ENCODE measurements at places on chromosomes 16 and 17.

- DNase-seq = no peak
Observed at GRCh38 chr17:35432176-35433074, at the start of gene SLFN12. Gene SLFN12, minus strand, starts transcription at chr17:35432500. Its CDS starts 9,472 bp downstream, at chr17:35423028.

GRCh38 chr16:49277386-49277742, 4.3 kb downstream of the CBLN1 start:
- no peak for DNase-seq

DNA sequence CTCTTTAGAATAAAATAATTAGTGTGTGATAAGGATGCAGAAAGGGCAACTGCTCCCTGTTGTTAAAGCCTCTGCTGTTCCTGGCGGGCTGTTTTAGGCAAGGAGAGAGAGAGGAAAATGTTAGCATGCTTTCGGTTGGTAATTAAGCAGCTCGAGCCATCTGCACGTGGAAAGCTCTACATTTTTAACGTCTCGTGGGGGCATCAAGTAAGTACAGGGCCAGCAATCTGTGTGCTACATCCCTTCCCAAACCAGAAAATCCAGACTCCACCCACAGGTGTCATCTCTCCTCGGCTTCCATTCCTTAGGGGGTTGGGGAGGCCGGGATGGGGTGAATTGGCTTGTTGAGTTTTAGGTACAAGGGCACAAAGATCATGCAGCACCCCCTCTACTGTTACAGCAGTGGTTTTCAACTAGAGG, 62.4 kb upstream of the MARCHF10 start:
- DNase-seq = no peak

GRCh38 chr17:57522042-57523005, 222.8 kb downstream of the CCDC182 start:
- no peak for DNase-seq

GRCh38 chr17:69898601-69899000, 176.4 kb upstream of the KCNJ16 start:
- no peak for DNase-seq

DNA sequence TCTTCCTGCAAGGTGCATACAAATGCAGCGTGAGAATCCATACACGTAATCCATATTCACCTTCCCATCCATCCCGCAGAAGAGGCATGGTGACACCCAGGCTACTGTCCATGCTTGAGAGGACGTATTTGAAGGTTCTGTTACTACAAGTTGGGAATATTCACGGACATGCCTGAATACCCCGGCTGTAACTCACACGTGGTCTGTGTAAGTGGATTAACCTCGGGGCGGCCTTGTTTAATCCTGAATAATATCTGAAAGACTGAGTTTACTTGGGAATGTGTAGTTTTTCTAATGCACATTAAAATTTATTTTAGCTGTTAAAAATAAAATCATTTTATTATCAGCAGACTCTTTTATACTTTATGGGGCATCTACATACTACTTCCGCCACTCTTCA, 13.1 kb downstream of the CPSF4L start:
- DNase-seq = no peak

DNA sequence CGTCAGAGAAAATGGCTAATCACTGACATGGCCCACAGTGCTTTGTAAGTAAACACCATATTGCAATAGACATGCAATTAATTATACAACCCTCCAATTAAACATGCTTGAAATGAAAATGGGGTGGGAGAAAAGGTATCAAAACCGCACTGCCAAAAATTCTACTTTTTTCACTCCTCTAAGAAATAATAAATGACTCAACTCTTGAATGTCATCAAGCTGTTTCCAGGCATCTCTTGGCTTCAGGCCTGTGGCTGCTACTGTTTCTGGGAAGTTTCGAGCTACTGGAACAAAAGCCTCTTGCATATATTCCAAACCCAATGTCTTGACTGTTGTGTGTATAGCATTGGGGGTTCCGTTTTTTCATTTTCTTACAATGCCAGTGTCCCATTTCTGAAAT, 412.6 kb downstream of the RBFOX1 start:
- no peak for DNase-seq

GRCh38 chr16:57821149-57821971, 19.1 kb upstream of the KIFC3 start:
- no peak for DNase-seq

GRCh38 chr17:55730380-55730779, 7.7 kb upstream of the TMEM100 start:
- DNase-seq = no peak

GRCh38 chr16:72111657-72112451, 18.2 kb downstream of the DHX38 start:
- DNase-seq = no peak

DNA sequence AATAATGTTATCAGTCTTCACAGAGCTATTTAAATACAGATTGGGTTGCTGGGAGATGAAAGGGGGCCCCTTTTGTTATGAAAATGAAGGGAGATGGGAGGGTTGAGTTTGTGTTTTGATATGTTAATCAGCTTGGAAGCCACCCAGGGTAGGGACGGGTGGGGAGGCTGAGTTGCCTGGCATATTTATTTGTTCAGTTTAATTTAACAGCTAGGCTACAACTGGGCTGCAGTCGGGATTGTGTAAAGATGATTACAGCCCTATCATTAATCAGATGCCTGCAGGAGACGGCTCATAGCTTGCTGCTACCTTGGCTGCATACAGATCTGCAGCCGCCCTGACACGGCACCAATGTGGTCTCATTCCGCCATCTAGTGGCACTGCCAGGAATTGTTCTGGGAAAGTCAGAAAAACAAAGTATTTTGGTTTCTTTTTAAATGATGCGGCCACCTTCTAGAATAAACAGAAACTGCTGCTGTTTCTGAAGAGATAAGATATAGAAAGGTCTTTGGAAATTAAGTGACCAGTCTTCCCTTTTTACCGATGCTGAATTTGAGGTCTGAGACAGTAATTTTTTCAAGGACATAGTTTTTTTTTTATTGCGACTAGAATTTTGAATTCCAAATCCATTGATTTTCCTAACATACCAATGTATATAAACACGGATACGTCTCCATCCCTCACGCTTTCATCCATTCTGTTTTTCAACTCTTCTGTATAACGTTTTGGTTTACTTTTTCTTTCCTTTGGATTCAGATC, 458.0 kb upstream of the ASIC2 start:
- peak; percentile 68 for DNase-seq

DNA sequence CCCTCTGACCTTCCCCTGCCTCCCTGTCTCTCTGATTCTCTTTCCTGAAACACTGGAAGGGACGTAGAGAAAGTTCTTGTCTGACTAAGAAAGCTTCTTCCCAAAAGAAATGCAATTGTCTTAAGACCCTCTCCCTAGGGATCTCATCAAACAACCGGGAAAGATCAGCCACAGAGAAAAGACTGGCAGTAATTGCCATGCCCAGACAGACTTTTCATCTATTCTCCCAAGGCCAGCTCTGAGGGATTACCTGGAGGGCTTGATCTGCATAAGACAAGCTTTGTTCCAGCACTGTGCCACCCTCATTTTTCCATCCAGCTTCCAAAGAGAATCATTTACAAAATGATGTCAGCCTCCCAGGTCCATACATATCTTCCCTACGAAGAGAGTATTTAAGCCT, 38.8 kb upstream of the HS3ST3A1 start:
- DNase-seq = no peak

- DNase-seq = no peak
Observed at GRCh38 chr17:72192800-72193192, 72.0 kb downstream of the SOX9 start.

GRCh38 chr17:17206124-17206912, at the start of gene PLD6:
Gene PLD6, minus strand, starts transcription at chr17:17206333. Its CDS starts 47 bp downstream, at chr17:17206286.
- peak; percentile 89 for DNase-seq

DNA sequence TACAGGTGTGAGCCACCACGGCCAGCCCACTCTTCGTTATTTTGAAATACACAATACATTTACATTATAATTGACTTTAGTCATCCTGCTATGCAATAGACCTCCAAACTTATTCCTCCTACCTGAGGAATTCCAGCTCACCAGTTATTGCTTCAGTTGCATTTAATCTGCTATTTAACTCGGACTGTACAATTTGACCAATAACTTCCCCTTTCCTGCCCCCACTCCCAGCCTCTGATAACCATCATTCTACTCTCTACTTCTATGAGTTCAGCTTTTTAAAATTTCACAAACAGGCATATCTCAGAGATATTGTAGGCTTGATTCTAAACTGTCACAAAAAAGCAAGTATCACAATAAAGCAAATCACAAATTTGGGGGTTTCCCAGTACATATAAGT, 157.0 kb downstream of the COPRS start:
- DNase-seq = no peak

DNA sequence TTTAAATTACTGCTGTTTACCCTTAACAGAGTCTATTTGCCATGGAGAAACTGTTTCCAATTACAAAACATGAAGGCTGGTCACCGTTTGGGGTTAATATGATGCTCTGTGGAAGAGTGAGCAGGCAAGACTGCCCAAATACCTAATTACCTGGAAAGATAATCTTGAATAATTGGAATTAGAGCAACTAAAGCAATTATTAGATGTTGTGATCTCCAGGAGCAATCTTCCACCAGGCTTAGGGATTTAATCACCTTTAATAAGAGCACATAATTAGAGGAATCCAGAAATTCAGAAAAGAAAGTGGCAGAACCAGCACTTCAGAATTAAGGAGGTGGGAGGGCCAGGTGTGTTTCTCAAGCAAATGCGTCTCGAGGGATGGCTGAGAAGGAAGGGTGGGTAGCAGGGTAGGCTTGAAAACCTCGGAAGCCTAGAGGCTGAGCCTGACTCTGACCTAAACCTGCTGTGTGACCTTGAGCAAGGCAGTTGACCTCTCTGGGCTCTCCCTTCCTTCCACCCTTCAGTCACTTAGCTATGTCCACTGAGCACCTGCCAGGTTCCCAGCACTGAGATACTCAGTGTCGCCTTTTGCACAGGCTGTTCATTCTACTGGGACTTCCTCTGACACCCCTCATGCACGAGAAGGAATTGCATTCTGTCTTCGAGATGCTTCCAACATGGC, 113.2 kb downstream of the GSG1L start:
- no peak for DNase-seq

DNA sequence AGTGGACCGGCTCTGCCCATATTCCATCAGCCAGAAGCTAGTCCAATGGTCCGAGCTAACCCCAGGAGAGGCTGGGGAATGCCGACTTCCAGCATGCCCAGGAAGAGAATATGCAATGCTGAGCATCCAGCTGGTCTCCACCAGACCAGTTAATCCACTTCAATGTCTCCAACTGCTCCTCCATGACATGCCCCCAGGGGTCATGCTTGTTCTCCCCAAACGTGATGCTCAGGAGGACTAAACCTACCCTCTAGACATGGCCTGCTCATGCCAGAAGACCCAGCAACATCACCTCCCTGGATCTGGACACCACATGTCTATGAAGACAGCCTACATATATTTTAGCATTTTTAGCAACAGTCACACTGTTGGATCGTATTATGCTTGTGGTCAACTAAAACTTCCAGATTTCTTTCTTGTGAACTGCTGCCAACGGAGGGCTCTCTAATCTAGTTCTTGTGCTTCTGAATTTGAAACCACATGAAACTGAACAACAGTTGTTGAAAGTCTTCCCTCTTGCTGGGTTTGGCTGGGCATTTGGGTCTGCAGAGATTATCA, 245.1 kb downstream of the SOX9 start:
- DNase-seq = no peak

- no peak for DNase-seq
Observed at GRCh38 chr16:30601966-30602365, 8.2 kb downstream of the ZNF689 start.

GRCh38 chr16:12010388-12011251, 34.1 kb downstream of the SNX29 start:
- DNase-seq = no peak

DNA sequence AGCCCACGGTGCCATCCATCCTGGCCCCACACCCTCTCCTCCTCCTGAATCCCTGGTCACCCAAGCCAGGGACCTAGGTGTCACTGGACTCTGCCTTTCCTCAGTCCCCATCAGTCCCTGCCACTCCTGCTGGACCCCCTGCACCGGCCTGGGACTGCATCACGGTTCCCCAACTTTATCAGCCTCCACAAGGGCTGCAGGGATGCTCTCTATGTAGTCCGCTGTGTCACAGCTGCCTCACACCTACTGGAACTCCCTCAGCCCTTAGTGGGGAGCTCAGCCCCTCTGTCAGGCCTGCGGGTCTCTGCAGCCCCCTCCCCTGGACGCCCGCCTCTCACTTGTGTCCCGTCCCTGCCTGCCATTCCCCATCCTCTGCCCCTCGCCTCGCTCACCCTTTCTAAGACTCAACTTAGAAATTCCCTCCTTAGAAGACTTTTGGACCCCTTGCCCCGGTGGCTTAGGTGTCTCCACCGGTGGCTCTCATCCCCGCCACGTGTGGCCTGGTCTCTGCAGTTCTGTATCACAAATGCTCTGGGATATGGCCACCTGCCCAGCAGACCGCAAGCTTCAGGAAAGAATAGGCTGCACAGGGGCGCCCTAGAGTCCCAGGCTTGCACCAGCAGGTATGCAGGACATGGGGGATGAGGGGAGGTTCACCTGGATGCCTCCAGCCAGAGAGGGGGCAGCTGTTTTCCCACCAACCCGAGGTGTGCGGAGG, 62.9 kb downstream of the PRMT7 start:
- DNase-seq = no peak

DNA sequence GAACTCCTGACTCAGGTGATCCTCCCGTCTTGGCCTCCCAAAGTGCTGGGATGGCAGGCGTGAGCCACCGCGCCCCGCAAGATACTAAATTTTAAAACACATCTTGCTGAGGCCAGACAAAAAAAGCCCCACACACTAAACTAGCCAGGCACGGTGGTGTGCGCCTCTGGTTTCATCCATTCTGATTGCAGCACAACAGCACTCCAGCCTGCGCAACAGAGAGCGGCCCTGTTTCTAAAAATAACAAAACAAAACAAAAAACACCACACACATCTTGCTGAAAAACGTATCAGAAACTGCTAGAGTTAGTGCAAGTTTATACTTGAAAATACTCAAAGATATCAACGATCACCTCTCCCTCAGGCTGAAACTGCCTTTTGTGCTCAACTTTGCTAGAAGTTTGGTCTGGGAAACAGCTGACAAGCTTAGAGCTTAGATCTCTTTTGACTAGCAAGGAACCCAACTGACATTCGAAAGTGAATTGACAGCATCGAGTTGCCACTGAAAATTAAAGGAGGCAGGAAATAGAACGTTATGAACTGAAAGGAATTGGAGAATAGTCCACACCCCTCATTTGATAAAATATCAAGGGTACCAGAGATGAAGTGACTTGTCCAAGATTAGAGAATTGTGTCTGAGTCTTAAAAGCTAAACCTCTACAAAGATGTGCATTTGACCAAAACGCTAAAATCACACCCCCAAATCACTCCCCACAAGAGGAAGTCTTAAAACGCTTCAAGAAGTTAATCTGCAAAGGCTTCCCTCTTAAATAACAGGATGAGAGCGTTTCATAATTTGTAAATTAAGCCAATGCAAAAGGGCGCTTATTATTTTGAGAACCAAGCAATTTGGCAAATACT, 908 bp downstream of the COG4 start:
- DNase-seq = no peak

DNA sequence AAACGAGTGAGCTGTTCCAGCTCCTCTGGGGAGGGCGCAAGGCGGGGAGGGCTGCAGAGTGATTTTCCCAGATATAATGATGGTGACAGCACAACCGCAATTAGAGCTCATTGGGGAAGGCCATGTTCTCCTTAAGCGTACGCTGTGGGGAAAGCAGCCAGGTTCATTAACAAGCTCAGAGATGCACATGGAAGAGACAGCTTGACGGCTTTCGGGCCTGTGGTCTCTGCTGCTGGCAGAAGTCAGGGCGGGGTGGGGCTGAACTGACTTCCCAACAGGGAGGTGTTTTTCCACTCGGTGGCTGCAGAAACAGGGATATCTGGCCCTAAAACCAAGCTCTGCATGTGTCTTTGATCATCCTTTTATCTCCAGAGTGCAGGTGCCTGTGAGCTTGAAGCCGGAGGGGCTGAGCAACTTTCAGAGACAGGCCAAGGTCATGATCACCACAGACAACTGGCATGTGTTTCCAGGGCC, 24.0 kb upstream of the CACNG1 start:
- DNase-seq = no peak

GRCh38 chr17:2037155-2037554, 4.7 kb upstream of the OVCA2 start:
- DNase-seq = no peak
